ENCODE measurements at places on chromosomes 4 and X.

GRCh38 chr4:83831588-83831987 is 295.7 kb downstream of the GPAT3 start:
- no peak for DNase-seq

GRCh38 chrX:97587171-97587570 is 703.5 kb downstream of the RPA4 start:
- DNase-seq = no peak

DNA sequence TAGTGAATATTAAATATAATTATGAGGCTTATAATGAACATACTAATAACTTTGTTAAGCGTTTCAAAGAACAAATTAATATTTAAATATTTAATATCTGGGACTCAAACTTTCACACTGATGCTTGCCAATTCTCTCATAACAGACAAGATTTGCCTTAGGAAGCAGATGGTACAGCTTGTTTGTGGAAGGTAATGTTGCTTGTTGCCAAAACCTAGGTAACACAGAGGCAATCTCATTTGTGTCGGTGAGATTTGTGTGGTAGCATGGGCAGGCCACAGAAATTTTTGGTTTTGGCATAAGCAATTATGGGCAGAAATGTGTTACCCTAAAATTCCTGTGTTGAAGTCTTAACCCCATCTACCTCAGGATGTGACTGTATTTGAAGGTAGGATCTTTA is 114.9 kb upstream of the AFF2 start:
- DNase-seq = no peak

GRCh38 chr4:56197387-56197786 is 189.9 kb downstream of the AASDH start:
- DNase-seq = no peak

GRCh38 chr4:47566969-47567368 is 81.9 kb downstream of the ATP10D start:
- no peak for DNase-seq

GRCh38 chr4:4673070-4673469 is 131.2 kb upstream of the STX18 start:
- no peak for DNase-seq

DNA sequence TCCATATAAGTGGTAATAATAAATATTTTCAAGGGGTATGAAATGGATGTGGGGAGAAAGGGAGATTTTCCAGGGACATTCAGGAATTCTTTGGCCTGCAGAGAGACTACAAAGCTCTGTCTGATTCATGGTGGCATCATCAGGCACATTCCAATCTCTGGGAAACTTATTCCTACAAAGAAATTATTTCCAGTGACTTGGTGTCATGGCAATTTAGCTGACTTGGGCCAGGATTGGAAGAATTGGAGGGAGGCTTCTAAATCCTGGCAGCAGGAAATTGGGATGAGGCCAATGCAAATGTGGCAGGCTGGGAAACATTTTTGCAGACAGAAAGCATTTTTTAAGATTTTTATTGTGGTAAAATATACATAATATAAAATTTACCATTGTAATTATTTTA is 204.6 kb downstream of the RTL9 start:
- DNase-seq = no peak

DNA sequence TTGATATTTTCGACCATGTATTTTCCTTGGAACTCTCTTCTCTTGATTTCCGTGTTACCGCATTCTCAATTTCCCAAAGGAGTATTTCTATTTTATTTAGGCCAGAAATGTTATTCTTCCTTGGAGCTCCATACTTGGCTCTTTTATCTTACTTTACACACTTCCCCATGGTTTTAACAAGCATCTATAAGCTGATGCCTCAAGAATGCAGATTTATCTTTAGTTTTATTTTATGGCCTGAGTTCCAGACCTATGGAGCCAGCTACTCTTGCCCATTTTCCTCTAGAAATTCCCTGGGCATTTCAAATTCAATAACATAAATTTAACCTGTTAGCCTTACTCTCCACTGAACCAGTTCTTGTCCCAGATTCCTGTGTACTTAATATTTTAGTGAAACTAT is 43.7 kb downstream of the SULT1E1 start:
- DNase-seq = no peak

DNA sequence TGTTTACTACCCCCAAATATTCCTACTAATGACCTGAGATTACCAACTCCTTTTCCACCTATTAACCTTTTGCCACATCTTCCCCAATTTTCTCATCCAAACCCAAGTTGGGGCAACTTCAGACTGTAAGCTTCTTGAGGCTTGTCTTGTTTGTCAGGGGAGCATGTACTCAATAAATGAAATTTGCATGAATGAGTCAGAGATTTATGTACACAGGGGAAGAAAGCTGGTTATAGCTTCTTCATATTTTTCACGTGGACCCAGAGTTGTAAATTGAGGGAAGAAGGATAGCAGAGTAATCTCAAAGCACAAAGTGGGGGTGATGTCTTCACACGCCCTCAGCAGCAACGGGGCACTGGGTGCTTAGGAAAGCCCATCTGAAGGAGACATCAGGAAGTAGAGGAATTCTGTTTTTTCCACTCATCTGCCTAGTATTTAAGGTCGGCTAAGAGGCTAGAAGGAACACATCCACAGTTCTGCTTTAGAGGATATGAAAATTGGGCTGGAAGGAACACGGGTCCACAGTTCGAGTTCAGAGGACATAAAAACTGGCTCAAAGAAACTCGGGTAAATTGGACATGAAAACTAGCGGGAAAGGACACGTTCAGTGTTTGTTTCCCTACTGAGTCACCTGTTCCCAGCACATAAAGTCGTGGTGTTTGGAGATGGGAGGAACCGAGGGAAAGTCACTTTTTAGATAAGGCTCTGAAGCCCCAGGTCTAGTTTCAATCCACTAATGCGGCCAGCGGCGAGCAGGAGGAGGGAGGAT is 696 bp upstream of the CA5B start:
- DNase-seq = no peak

- DNase-seq = no peak
These were observed 6.7 kb downstream of the ETFDH start for GRCh38 chr4:158678767-158679166.

GRCh38 chrX:31092970-31093638 is 21.3 kb upstream of the FTHL17 start:
- DNase-seq = no peak

DNA sequence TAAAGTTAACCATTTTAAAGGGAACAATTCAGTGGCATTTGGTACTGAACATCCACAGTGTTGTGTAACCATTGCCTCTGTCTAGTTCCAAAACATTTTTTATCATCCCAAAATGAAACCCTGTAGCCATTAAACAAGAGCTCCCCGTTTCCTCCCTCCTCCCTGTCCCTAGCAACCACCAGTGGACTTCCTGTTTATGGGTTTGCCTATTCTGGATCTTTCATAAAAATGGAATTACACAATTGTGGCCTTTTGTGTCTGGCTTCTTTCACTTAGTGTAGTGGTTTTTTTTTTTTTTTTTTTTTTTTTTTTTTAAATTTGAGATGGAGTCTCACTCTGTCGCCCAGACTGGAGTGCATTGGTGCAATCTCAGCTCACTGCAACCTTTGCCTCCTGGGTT is 11.6 kb downstream of the RBMX2 start:
- DNase-seq = no peak

DNA sequence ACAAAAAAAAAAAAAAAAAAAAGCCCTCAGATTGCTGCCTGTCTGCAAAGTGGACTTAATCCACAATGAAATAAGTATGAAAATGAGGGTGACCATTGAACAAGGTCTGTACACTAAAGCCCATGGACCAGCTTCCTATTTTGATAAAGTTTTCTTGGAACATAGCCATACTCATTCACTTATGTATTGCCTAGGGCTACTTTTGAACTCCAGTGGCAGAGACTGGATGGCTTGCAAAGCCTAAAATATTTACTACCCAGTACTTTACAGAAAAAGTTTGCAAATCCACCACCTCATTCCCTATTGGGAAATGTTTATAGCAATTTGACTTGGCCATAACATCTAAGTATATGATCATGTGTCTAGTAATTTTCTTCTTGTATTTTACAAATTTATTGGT is 481.7 kb downstream of the NAF1 start:
- no peak for DNase-seq

- DNase-seq = no peak
These were observed at the start of gene SLC2A9 for GRCh38 chr4:10020871-10021652. Gene SLC2A9 (minus strand): TSS chr4:10021497. CDS start chr4:10021429, 68 bp downstream.

- no peak for DNase-seq
These were observed 215.9 kb downstream of the CBR4 start for GRCh38 chr4:168794092-168794707.

DNA sequence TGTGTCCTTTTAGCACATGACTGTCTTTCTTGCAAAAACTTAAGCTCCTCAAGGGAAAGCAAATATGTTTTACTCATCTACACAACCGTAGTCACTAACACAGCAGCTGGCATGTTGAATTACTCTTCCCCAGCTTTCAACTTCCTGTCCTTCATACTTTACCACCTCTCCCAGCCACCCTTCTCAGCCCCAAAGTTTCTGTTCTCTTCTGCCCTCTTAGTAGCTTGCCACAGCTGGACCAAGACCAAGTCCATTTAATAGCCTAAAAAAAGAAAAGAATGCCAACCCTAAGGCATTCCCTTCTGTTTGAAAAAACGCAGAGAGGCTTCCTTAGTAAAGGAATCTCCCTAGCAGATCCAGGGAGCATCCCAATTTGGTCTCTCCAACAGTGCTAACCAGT is 36.8 kb downstream of the SRPX2 start:
- DNase-seq = no peak

- DNase-seq = no peak
These were observed 42.5 kb downstream of the BMP2K start for GRCh38 chr4:78818530-78819079.

DNA sequence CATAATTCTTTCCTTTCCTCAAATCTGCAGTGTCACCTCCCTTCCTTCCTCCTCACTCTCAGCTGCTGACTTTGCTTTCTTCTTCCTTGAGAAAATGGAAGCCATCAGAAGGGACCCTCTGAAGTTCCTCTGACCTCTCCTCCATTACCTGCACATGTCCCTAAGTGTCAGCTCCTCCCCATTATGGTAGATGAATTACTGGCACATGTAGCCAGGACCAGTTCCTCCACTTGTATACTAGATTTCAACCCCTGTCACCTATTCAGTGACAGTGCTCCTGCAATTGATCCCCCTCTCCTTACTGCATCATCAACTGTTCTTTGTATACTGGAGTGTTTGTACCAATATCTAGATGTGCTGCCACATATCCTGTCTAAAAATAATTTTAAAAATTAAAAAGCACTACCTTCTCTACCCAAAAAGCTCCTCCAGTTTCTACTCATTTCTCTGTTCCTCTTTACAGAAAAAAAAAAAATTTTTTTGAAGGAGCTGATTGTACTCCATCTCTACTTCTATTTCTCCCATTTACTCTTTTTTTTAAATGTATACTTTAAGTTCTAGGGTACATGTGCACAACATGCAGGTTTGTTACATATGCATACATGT is 78.6 kb downstream of the CLCN5 start:
- DNase-seq = no peak

DNA sequence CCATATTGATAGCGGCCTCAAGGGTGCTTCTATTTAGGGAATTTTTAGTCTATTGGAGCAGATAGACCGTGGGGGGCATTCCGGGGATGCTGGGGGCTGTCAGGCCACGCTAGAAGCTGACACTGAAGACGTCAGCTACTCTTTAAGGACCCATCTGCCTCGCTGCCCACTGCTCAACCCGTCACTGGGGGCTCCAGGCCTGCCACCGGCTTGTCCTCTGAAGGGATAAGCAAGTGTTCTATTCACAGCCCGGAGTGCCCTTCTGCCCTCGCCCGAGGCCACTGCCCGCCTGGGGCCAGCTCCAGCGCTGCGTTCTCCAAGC is 679 bp upstream of the MSL3 start:
- no peak for DNase-seq

GRCh38 chrX:23435575-23435974 is 100.9 kb downstream of the PTCHD1 start:
- DNase-seq = no peak

DNA sequence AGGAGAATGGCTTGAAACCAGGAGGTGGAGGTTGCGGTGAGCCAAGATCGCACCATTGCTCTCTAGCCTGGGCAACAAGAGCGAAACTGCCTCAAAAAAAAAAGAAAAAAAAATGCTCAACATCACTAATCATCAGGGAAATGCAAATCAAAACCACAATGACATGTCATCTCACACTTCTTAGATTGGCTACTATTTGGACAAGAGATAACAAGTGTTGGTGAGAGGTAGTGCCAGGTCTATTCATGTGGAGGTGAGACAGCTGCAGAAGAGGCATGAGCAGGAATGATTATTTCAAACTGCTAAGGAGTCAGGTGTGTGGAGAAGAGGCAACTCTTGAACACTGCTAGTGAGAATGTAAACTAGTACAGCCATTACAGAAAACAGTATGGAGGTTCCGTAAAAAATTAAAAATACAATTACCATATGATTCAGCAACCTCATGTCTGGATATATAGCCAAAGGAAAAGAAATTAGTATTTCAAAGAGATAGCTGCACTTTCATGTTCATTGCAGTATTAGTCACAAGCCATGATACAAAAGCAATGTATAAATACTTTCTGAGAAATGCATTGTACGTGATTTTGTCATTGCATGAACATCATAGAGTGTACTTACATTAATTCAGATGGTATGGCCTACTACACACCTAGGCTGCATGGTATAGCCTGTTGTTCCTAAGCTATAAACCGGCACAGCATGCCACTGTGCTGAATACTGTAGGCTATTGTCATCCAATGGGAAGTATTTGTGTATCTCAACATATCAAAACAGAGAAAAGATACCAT is 75.3 kb downstream of the TMEM144 start:
- DNase-seq = no peak

DNA sequence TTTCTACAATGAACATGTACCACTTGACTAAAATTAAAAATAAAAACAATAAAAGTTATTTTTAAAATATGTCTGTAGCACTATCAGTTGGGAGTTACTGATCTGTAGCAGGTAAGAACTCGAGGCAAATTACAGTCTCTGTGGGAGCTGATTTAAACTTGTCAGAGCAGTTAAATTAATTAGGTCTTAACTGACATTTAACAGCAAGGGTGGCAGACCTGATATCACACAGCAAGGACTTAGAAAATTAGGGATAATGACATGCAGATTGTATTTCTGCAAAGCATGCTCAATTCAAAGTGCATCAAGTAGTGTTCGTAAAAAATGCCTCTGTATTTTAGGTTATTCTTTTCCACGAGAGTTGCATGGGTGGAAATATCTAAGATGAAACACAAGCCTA is 208.9 kb downstream of the SPATA18 start:
- DNase-seq = no peak

- no peak for DNase-seq
These were observed 28.4 kb downstream of the GUCY1B1 start for GRCh38 chr4:155787113-155787710.

DNA sequence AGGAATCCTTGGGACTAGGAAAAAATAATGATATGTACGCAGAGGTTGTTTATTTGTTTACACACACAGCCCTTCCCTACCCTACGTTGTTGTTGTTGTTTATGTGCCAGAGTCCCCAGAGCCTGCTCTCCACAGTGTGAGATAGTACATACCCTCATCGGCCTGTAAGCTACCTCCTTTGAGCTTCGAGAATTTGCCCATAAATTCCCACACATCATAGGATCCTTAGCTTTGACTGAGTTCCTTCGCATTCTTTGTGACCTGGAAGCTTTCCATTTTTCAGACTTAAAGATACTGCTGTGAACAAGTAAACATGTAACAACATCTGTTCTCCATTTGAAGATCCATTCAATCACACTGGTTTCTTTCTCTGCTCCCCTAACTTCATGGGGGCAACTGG is 114.5 kb downstream of the IRF2 start:
- DNase-seq = no peak

GRCh38 chrX:72048510-72049455 is 82.9 kb downstream of the RTL5 start:
- no peak for DNase-seq

- no peak for DNase-seq
These were observed 79.3 kb downstream of the NFKB1 start for GRCh38 chr4:102580463-102580842.
